Epithelial cell of prostate (primary cell): ENCODE measurements at places on chromosomes 7 and 10.

DNA sequence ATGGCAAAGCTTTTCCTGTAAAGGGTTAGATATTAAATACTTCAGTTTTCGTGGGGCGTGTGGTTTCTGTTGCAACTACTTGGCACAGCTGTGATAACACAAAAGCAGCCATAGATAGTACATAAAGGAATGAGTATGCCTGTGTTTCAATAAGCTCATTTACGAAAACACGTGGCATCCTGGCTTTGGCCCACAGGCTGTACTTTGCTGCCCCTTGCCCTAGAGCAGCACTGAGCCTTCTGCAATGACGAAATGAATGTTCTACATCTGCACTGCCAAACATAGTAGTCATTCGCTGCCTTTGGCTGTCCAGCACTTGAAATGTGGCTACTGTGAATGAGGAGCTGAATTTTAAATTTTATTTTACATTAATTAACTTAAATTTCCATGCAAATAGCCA, 376.2 kb upstream of the TPK1 start:
- no peak for DNase-seq

- no peak for DNase-seq
Measured at GRCh38 chr10:48574322-48574796, 30.5 kb downstream of the ARHGAP22 start.

GRCh38 chr10:52927678-52928077, 155.1 kb upstream of the MBL2 start:
- DNase-seq: no peak

DNA sequence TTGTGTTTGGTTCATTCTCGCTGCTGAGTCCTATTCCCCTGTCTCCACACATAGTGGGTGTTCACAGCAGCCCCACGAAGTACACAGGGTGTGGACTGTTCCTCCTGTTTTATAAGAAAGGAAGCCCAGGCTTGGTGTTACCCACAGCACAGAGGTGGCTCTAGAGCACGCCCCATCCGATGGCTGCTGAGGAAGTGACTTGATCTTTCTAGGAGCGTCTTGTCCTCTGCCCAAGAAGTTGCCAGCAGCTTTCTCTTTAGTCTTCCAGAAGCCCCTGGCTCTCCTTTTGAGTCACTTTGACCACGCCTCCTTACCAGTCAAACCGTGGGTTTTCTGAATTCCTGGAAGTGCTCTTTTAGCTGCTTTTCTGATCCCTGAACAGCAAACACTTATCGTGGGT, 94.0 kb downstream of the GRK5 start:
- DNase-seq: no peak

DNA sequence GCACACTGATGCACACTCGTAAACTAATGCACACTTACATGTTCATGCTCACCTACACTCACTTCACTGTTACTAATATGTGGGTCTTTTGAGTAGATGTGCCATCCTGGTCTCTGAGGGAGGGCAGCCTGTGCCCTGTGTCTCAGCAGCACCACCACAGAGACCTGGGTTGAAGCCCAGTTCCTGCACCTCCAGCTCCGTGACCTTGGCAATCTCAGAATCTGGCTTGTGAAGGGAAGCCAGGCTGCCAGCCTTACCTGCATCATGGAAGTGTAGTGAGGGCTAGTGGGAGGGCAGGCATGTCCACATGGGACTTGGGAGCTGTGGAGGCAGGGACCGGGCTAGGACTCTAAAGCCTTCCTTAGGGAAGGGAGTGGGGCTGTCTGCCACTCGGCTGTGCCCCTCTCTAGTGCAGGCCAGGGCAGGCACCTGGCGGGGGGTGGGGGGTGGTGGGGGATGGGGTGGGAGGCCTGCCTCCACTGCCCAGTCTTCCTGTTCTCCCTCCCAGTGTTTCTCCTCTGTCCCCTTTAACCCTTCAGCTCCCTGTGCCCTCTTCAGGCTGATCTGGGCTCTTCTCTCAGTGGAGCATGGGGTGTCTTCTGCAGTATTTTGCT, 8.1 kb downstream of the ADCY1 start:
- DNase-seq: no peak

- no peak for DNase-seq
Measured at GRCh38 chr10:91422915-91423314, 12.8 kb downstream of the HECTD2 start.
